ENCODE measurements at places on chromosomes 4 and X.

GRCh38 chrX:109844986-109845385 lies 111.9 kb upstream of the ACSL4 start:
- no peak for DNase-seq

DNA sequence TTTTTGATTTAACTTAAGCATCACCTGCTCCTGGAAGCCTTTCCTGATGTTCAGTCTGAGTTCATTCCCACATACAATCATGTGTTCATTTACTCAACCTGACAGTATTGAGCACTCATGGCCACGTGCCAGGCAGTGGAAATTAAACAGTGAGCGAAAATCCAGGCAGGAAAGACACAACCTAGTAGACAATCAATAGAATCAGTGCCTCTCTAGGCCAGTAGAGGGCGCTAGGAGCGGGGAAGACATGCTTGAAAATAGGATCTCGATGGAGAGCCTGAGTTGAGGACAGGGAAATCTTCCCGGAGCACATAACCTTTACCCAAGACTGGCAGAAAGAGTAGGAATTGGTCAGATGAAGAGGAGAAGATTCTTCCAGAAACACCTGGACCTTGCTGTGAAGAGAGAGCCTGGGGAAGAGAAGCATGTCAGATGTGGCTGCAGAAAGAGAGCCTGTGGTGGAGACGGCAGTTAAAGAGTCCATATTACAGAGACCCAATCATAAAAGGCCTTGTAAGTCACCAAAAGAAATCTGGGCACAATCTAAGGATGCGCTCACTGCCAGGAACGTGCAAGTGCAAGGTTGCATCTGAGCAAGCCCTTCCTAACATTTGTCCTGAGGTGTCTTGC lies 103.5 kb downstream of the LDB2 start:
- no peak for DNase-seq

GRCh38 chrX:24676403-24677024 lies 17.2 kb upstream of the POLA1 start:
- DNase-seq: no peak

- DNase-seq: no peak
Measured at GRCh38 chrX:54482839-54483593, 13.0 kb downstream of the FGD1 start.

- no peak for DNase-seq
Measured at GRCh38 chr4:8043596-8043995, 103.9 kb upstream of the AFAP1 start.

DNA sequence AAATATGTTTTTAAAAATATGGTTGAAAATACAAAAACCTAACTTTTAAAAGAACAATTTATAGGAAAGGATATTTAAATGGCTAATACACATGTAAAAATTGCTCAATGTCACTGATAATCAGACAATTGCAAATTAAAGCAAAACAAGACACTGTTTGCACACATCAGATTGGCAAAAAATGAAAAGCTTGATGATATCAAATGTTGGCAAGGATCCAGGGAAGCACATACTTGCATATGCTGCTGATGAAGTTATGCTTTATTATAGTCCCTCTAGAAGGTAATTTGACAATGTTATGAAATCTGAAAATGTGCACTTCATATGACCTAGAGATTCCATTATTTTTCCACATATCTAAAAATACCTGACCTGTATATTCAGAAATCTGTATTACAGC lies 45.7 kb upstream of the EPGN start:
- no peak for DNase-seq

DNA sequence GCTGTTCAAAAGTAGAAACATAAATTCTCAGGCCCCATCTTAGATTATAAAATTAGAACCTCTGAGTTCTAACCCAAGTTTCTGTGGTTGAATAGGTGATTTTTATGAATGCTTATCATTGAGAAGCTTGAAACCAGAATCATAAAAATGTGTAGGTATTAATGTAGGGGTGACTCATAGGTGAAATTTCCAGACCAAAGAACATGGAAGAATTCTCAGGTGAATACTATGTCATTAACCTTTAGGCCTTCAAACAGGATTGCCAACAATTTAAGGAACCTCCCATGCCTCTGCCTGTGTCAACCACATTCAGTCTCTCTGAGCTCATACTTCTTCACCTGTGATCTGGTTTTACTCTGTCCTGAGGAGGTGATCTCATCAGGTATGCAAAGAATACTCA lies 177.8 kb downstream of the NPFFR2 start:
- no peak for DNase-seq

DNA sequence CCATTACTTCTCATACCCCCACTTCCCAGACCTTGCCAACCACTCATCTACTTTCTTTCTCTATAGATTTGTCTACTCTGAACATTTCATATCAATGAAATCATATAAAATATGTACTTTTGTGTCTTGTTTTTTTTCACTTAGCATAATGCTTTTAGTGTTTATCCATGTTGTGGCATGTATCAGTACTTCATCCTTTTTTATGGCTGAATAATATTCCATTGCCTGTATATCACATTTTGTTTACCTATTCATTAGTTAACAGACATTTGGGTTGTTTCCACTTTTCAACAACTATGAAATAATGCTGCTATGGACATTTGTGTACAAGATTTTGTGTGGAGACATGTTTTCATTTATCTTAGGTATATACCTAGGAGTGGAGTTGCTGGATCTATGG lies 324.1 kb downstream of the OPHN1 start:
- DNase-seq: no peak

- no peak for DNase-seq
Measured at GRCh38 chr4:36722986-36723385, 441.6 kb downstream of the DTHD1 start.
